ENCODE measurements at places on chromosomes 1 and 21.

DNA sequence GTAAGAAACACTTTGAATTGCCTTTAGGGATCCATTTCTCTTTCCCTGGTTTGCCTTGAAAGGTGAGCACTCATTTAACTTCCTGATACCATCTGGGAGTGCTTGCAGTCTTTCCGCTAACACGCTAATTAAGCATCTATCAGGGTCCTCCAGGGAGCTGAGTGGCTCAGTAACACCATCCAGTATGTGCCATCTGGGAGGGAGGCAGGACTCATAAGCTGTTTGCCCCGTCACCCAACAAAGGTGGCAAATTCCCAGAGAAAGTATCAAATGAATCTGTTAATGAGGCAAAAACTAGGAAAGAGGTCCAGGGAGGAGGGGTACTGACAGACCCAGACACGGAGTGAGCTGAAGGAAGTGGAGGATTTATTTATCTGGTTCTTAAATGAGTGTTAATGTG is 430.9 kb downstream of the HLX start:
- no peak for DNase-seq

DNA sequence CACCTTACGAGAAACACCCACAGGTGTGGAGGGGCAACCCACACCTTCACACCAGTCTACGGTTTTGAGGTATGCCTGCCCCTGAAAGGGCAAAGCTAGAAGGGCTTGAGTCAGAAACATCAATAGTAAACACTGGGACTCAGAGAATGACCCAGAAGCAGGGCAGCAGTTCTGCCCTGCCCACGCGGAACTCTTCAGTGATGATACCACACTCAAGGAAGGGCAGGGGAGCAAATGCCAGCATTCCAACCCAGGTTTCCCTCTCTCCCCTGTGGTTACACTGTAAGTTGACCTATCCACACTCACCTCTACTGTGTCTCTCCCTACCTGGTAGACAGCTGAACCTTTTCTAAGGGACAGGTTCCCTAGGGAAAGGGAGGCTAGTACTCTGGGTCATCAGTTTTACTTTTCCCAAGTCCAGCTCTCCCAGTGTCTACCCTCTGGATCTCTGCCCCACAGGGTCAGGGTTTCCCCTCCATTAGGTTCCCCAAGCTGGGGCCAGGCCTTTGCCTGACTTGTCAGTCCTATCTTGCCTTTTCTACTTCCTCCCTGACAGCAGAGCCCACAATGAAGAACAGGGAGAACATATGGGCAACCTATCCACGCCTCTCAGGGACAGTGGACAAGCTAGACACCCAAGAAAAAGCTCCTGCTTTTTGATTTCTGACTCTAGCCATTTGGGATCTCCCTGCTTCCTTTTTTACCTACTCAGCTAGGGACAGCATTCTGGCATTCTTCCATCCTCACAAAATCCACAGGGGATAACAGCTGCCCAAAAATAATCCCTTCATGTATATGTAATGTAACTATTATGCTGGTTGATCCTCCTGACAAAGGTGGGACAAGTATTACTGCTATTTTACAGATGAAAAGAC is 3.0 kb downstream of the F11R start:
- no peak for DNase-seq

DNA sequence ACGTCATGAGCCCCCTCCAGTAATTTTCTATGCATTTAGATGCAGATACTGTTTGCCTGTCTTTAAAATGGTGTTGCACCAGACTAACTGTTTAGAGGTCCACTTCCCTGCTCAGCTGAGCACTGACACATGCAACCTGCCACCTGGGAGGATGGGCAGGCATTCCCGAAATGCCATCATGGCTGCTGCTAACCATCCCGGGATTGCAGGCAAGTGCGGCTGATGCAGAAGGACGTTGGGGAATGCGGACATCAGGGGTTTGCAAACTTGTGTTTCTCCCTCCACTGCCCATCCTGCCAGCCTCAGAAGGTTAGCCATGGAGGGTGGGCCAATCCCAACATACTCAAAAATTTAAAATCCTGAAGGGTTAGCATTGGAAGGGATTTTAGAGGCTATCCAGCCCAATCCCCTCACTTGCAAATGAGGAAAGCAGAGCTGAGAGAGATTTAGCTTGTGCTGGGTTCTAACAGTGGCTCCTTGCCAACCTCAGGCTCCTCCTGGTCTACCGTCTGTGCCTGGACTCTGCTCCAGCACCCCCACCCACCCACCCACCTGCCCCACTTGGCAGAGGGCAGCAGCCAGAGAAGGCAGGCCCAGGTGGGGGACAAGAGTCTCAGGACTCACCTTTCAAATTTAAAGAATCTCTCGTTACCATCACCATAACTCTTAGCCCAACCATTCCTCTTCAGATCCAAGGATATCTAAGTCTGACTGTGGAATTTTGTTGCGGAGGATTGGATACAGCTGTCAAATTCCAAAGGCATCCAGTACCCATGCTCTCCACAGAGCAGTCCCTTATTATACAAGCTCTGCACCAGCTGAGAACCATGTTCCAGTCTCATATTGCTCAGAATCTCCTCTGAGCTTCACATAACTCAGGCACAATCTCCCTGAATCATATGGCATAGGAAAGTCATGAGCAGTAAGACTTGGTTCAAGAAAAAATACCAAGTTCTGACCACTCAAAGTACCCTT is 34.2 kb downstream of the HIVEP3 start:
- no peak for DNase-seq

DNA sequence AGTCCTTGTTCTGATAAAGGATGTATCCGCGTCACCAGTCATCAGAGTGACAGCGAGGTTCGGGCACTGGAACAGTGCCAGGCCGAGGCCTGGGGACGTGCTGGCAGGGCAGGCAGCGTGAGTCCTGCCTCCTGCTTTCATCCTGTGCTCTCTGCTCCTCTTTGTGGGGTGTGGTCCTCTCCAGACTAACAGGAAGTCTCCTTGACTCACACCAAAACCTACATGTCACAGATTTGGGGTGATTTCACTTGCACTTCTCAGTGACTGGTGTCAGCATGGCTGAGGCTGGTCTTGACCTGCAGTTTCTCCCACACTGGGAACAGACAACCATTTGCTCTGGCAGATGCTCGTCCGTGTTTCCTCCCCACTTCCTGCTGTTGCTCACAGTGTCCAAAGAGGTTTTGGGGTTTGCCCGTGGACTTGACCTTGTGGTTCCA is 8.8 kb upstream of the NLRP3 start:
- no peak for DNase-seq

DNA sequence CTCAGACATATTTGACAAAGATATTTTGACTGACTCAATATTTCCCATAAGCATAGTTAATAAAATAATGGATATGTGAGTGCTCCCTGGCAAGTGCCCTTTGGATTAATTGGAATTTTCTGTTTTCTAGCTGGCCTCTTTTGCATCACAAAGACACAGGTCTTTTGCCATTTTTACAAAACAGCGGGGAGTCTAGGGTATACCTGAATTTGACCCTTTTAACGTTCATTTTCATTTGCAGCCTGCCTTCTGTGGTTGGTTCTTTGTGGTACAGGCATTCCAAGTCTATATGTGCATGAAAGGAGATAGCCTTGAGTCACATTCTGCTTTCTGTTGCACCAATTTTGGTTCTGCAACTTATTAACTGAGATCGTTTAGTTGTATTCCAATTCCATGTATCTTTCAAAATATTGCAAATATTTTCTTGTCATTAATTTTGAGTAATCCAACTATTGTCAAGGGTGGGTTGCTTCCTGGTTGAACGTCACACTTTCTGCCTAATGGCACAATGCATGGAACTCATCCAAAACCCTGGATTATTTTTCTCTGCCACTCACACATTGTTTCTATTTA is 171.7 kb downstream of the CRB1 start:
- DNase-seq = no peak

- no peak for DNase-seq
Measured at GRCh38 chr1:75425001-75425650, 185.8 kb downstream of the SLC44A5 start.

DNA sequence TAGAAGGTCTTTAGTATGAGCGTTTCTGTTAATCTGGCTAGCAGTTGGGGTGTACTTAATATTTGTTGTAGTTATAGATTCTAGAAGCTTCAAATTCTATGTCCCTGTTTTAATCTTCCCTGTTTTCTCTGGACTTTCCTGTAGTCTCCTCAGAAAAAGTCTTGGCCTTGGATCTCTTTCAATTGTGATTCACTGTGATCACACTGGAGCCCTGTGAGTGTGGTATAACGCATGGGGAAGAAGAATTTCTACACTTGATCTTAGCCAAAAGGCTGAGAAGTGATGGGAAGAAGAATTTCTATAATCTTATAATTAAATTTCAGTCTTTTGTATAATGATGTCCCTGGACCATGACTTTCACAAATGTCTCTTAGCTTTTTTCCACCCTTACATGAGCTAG is 36.7 kb upstream of the COP1 start:
- DNase-seq = no peak

DNA sequence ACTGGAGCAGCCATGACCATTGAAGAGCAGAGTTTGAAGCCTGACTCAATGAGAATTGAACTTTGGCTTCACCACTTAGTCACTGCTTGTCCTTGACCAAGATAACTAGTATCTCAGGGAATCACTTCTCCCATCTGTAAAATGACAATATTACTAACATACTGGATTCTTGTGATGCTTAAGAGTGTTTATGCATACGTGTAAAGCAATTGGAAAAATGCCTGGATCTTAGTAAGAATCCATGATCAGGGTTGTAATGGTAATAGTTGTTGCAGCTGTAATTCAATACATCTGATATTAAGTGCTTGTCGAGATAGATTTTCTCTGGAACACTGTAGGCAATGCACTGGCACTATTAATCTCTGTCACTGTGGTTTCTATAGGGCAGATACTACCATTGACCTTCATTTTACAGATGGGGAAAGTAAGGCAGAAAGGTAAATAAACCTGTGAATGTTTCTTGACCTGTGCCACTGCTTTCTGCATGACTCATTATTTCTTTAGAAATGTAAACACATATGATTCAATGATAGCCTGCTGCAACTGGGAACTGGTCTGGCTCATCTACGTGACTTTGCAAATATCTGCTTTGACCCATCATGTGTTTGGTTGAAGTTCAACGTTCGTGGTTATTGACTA is 662.5 kb downstream of the PLA2G4A start:
- DNase-seq = no peak

GRCh38 chr1:110254604-110255391 is 44.7 kb downstream of the KCNC4 start:
- DNase-seq = no peak

Measured in AG04449 (cell line).